ENCODE measurements at places on chromosomes 3 and 15.

DNA sequence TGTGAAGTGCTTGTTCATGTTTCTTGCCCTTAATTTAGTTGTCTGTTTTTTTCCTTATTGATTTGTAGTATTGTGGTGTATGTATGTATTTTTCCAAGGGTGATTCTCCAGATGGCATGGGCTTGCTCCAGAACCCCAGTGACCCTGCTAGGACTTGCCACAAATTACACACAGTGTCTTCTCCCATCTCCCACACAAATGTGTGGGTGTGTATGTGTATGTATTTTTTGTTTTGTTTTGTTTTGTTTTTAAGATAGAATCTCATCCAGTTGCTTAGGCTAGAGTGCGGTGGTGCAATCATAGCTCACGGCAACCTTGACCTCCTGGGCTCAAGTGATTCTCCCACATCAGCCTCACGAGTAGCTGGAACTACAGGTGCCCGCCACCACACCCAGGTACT, 36.2 kb upstream of the ARID3B start:
- DNase-seq, result peak; percentile 13

DNA sequence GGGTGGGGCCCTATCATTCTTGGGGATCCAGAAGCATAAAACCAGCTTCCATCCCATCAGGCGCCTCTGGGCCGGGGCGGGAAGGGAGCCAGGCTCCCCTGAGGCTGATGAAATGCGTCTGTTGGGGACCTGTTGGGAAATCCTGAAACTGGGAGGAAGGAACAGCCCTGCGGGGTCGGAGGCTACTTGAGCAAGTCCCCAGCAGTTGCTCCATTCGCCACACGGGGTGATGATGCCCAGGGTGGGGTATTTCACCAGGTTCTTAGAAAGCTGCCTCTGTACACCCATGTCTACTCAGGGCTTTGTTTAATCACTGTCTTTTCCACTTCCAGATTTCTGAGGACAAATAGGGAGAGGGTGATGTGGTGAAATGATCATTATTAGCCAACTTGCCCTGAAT, 25.4 kb upstream of the TSEN2 start:
- DNase-seq, result peak; percentile 98

GRCh38 chr3:100436951-100437350, 35.6 kb downstream of the LNP1 start:
- DNase-seq, result peak; percentile 53

DNA sequence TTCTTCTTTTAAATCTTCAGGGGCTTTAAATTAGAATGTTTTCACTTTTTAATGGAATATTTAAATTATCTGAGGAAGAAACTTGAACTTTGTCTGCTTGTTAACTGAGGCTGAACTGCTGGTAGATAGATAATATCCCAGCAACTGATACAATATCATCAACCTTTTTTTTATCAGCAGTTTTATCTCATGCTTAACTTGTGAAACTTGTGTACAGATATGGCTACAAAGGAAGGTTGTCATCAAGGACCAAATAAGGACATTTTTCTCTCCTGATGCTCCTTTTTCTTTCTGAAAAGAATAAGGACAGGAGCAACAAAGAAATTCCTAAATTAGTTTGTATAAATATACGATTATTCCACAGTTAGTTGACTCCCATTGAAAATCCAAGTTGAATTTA, 66.4 kb upstream of the KBTBD8 start:
- DNase-seq, result no peak

DNA sequence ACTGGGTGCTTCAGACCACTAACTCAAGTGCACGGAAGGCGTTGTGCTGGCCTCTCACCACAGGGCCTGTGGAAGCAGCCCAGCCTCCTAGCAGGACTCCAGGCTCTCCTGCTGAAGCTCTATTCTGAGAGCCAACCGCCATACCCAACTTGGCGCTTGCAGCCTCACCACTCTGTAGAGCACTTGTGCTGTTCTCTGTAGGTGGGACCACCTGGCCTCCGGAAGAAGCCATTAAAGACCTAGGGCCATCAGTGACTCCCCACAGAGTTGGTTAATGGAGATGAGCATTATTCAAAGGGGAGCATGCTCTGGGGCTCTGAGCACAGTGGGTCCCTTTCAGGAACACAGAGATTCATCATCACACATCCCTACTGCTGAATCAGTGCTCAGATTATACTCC, 50.9 kb downstream of the C3orf85 start:
- DNase-seq, result no peak

DNA sequence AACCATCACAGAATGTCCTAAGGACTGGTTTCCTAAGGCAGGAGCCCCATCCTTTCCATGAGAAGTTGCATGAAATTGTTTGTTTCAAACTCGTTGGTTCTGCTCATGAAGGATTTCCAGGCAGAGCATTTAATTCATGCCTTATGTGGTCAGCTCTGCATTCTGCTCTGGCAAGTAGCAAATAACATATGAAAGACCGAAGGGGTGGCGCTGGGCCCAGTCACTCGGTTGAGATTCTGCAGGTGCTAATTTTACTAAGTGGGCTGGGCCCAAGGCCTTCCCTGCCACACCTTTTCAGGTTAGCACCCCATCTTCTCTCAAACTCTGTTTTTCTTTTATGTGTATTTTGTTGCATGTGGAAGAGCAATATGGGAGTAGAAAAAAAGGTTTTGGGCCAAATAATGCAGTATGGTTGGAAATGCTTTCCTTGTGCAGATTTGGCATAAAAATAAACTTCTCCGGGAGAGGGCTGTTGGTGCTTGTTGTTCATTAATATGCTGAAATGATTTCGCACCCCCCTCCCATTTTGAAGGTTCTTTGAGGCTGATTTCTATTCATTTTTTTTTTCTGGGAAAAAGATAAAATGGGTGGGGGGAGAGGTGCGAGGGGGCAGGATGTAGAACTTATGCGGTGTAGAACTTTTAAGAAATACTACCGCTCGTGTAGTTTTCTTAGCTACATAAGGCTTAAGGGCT, 182.9 kb upstream of the FEZF2 start:
- DNase-seq, result no peak

DNA sequence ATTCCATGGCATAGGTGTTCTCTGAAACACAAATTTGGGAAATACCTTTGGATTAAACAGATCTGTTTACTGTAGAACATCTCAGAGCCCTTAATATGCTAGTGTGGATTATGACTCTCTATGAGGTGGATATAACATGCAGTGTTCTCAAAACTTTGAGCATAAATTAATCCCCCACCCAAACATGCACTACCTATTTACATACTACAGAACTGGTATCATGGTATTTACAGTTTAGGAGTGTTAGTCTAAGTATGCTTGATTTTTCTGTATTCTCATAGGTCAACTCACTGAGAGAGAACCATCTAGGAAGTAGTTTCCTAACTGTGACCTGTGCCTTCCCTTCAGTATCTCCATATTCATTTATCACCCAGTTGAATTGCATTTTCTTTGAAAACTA, 30.9 kb upstream of the ZNF609 start:
- no peak for DNase-seq

All from inflammatory macrophage treated with lipopolysaccharide for 4 hours (primary cell).